ENCODE measurements at places on chromosomes 3 and 15.

DNA sequence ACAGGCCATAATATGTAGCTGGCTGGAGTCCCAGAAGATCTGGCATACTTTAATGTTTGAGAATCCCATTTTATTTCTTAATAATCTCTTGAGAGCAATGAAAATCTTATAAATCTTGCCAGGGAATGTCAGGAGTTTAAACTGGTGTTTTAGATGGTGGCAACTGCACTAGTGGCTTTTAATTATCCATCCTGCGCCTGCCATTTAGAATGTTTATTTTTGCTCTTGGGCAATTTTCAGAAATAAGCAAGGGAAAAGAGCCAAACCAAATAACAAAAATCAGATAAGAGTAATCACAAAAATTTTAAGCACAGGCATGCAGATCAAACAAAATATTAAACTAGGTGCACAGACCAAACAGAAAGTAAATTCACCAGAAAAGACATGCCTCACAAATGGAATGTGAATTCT is 41.9 kb upstream of the UBP1 start:
- DNase-seq, result no peak

DNA sequence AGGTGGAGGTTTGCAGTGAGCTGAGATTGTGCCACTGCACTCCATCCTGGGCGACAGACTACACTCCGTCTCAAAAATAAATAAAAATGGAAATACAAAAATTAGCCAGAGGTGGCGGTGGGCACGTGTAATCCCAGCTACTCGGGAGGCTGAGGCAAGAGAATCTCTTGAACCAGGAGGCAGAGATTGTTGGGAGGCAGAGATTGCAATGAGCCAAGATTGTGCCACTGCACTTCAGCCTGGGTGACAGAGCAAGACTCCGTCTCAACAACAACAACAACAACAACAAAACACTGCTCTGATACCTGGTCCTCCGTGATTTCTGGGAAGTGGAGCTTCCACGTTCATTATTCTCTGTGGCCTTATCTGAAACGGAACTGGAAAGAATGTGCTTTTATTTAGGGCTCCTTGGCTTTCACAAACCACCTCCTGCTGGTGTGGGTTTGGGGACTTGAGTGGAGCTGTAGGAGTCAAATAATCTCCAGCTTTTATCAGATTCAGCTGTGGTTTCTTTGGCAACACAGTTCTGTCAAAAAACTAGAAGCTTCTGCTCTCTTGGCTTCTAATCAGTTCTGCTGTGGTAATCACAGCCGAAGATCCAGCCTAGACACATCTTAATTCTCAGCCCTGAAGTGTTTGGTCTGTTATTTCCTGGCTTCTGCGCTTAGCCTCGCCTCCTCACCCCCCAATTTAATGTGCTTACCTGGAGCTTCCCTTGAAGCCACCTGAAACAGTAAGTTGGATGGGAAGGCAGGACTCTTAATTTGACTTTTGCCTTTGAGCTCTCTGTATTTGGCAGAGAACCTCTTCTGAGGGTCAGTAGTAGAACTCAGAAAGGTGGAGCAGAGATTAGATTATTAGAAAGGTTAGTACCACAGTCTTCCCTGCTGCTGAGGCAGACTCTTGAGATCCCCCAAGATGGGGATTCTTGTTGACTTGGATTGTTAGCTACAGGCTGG is 21.4 kb downstream of the IRAK2 start:
- DNase-seq, result no peak

- DNase-seq, result no peak
Measured at GRCh38 chr15:101772921-101773320, 30.4 kb upstream of the OR4F6 start.

DNA sequence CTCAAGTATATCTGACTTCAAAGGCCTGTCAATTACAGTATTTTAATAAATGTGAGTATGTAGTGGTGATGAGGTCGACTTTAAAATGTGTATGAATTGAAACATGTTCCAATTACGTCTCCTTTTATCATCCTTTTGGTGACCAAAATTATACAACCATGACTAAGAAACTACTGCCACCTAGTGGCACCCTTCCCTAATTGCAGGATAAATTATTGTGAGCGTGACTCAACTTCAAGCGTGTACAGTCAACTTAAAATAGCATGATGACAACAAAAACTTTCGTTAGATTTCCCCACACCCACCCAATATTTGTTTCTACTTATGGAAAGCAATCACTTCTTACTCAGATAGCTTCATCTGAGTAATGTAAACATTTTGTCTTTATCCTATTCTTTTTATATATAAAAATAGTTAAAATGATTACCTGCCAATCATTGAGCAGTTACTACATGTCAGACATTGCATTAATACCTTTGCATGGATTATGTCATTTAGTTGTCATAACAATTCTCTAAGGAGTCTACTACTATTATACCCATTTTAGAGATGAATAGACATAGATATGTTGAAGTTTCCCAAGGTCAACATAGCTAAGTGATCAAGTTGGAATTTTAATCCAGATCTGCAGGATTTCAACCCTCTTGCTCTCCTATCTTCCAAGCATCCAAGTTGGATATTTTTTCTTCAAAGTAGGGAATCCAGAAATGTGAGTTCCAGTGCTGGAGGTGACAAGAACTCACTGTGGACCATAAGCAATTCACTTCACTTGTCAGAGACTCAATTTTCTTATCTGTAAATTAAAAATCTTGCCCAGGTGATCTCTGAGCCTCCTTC is 106.0 kb downstream of the MEX3B start:
- DNase-seq, result no peak

- DNase-seq, result no peak
Measured at GRCh38 chr3:34277110-34277509, 478.7 kb downstream of the PDCD6IP start.

DNA sequence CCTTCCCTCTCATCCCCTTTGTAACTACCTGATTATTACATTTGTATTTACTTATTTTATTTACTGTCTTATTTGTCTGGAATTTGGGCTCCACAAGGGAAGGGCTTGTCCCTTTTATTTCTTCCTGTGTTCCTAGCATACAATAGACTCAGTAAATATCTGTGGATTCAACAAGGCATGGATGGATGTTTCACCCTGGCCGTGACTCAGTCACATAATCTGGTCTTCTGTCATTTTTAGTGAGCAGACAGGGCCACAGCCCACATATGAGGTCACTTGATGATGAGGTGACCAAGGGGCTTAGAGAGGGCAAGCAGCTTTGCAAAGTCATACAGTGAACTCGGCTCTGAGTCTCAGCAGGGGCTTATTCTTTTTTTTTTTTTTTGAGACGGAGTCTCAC is 7.8 kb upstream of the DAG1 start:
- DNase-seq, result no peak

GRCh38 chr15:51837792-51838251 is 8.4 kb downstream of the TMOD3 start:
- no peak for DNase-seq

DNA sequence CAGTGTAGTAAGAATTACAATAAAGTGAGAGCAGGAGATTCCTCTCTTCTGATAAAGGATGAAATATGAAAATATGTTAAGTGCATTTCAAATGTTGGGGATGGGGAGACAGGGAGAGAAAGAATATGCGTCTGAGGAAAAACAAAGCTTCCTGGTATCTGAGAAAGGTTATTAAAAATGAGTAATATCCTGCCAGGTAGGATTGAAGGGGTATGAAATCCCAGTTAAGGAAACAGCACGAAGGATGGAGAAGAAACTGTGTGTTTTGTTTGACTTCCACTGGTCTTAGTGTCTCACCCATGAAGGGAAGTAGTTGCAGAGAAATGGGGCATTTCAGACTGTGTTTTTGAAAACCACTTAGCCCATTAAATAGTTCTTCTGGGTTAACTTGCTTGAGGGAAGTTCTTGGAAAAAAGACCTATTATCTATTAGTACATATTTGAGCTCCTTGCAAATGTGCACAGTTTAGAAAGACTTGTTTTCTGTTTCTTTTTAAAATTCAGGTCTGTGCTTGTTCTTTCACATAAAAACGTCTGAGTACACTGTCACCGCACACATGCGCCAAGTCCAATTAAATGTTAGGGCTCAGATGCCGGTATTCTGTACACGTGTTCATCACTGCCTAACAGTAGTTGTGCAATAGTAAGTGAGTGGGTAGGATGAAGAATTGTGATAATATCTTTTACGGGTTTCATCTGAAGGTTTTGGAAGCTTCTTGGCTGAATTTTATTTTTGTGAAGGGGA is 196.1 kb upstream of the P2RY1 start:
- DNase-seq, result no peak

- no peak for DNase-seq
Measured at GRCh38 chr3:179166561-179167201, 18.5 kb downstream of the PIK3CA start.

GRCh38 chr3:55601366-55602080 is 114.4 kb upstream of the WNT5A start:
- DNase-seq, result no peak

DNA sequence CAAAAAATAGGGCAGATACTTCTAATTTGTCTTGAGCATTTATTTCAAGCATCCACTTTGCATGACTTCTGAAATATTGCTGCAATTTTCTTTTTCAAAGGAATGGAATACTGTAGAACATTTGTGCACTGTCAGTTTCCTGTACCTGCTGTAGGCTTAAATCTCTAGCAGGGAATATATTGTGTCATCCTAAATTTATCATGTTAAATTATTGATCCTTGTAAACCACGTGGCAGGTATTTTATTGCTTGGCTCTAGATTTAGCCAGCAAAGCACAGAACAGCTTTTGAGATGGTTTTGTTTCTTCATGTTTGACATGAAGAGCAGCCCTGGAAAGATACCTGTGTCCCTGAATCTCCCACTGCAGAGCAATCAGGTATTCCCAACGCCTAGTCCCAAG is 470.1 kb downstream of the GABRG3 start:
- DNase-seq, result no peak

DNA sequence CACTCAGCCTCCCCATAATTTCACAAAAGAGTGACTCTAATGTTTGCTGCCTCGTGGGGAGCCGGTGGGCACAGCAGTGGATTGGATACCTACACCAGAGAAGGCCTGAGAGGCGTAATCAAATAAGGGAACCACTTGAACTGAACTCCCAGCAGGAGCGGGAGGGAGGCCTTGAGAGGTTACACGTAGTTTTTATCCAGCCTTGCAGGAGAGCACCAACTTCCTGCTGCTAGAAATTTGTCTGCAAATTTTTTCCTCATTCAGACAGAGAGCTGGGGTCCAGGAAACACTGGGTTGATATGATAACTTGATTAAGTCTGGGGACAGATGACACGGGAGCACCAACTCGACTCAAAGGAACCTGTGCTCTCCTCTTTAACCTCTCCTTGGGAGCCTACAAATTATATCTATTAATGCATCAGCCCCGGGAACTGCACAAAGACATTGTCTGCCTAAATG is 69.8 kb downstream of the HES1 start:
- no peak for DNase-seq

- DNase-seq, result no peak
Measured at GRCh38 chr3:107892955-107893624, 197.7 kb downstream of the CD47 start.

- DNase-seq, result no peak
Measured at GRCh38 chr3:84692261-84692660, 266.5 kb upstream of the CADM2 start.

DNA sequence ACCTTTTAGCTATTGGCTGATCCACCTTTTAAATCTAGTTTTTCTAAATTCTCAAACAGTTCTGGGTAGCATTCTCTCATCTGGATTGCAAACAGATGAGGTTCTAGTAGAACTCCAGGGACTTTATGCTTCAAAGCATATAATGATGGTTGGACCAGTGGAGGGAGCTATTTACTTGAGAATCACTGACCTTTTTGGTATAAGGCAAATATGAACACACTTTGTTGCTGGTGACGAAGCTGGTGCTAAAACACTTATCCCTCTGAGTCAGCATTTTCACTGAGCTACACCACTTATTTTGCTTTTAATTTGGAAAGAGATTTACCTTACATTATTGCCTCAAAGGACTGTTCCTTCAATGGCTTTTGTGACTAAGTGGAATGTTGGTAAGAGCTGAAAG is 58.6 kb upstream of the SLITRK3 start:
- no peak for DNase-seq

DNA sequence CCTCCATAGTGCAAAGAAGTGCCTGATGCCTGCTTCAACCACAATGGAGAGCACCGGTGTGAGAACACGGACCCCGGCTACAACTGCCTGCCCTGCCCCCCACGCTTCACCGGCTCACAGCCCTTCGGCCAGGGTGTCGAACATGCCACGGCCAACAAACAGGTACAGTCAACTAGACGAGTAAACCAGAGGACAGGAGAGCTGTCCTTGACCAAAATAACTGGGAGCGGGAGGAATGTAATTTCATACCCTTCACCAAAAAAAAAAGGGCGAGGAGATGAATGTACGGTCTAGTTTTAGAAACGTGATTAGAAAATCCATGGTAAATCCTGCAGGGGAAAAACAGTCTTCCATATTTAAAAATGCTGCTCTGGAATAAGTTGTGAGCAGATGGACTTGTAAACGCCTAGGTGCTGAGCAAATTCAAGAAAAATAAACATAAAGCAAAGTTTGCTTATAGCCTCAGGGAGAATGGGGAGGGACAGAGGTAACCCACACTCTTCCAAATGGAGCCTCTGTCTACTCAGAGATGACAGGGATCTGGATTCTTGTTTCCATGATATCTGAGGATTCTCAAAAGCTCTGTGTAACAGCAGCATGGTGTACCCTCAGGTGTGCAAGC is 8.4 kb downstream of the THBS1 start:
- DNase-seq, result no peak

GRCh38 chr15:47293466-47294162 is 423.7 kb upstream of the SEMA6D start:
- no peak for DNase-seq

GRCh38 chr3:182716114-182716688 is 77.1 kb upstream of the ATP11B start:
- DNase-seq, result no peak

GRCh38 chr3:98982351-98982750 is 80.9 kb upstream of the DCBLD2 start:
- DNase-seq, result no peak

DNA sequence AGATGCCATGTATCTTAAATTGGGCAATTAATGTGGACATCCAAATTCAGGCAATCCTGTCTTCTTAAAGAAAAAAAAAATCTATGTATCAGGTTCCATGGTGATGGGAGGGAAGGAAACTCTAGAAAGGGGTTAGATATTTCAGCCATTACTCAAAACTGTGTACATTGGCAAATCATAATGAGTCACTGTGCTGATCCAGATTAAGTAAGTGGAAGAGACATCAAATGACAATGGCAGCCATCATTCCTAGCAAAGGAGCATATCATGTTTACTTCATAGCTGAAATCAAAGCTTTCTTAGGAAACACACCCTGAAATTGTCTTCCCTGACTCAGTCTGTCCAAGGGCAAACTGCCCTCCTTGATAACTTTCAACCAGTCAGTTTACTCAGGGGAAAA is 713.3 kb upstream of the GBE1 start:
- DNase-seq, result no peak

- DNase-seq, result no peak
Measured at GRCh38 chr3:52429031-52429430, 15.9 kb downstream of the SEMA3G start.

GRCh38 chr3:109396806-109397205 is 59.5 kb upstream of the DPPA4 start:
- no peak for DNase-seq

- DNase-seq, result no peak
Measured at GRCh38 chr3:169633105-169633504, 30.4 kb downstream of the MECOM start.

Data from activated CD8-positive, alpha-beta memory T cell treated with anti-CD3 and anti-CD28 coated beads for 4 hours (primary cell).